ENCODE measurements at places on chromosomes 16 and 17.

- no peak for DNase-seq
These were observed 146.7 kb downstream of the RAB11FIP4 start for GRCh38 chr17:31538080-31538762.

- no peak for DNase-seq
These were observed 483.1 kb upstream of the ZFHX3 start for GRCh38 chr16:73531021-73531420.

GRCh38 chr17:68048996-68049395 lies 13.5 kb downstream of the KPNA2 start:
- no peak for DNase-seq

- DNase-seq, result no peak
These were observed 85.3 kb upstream of the PLCG2 start for GRCh38 chr16:81693744-81694303.

GRCh38 chr17:55090079-55090492 lies 121.5 kb downstream of the STXBP4 start:
- peak; percentile 6 for DNase-seq

- DNase-seq, result no peak
These were observed 4.5 kb downstream of the AXIN2 start for GRCh38 chr17:65556910-65557348.

GRCh38 chr16:73015612-73016487 lies 32.1 kb downstream of the ZFHX3 start:
- no peak for DNase-seq

DNA sequence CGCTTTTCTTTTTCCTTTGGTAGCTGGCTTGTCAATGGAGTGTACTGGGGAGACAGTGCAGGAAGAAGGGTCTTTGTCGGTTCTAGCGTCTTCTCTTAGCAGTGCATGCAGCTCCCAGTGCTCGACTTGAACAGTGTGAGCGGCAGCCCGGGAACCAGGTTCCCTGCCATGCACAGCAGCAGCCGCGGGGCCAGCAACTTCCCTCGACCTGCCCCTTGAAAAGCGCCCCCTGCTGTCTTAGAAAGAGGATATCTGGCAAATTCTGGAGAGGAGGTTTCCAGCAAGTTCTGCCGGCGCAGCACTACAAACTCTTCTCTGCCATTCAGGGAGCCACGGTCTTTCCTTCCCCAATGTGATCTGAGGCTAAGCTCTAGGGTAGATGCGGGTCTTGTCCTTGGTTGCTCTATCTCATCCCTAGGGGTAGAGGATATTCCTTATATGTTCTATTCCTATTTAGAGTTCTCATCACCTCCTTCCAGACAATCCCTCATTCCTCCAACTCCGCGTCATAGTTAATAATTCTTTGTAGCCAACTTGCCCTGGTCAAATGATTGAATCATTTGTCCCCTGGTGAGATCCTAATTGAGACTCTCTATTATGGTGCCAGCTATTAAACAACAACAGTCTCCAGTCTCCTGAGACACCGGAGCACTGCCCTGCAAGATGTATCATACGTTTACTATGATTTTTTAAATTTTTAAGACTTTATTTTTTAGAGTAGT lies 451.3 kb downstream of the PMP22 start:
- DNase-seq, result no peak

- no peak for DNase-seq
These were observed 26.1 kb upstream of the ZNF750 start for GRCh38 chr17:82865774-82866395.

DNA sequence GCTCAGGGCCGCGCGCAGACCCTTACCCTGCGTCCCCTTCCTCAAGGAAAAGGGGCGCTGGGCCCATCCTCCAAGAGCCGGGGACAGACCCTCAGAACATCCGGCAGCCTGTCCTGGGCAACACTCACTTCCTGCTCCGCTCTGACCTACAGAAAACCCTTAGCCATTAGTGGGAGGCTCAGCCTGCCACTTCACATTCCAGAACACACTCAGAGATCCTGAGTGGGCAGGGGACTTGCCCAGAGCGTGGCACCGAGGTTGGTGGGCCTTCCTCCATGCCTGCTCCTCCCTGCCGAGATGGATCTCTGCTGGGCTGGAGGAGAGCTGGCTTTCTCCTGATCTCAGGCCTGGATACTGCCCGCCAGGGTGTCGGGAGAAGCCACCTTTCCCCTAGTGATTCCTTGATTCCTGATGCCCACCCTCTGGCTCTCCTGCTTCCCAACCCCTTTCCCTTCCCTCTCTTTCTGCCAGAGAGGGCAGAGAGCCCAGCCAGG lies 1.5 kb downstream of the SCARF1 start:
- DNase-seq, result no peak

GRCh38 chr17:13721705-13722104 lies 120.0 kb upstream of the HS3ST3A1 start:
- DNase-seq, result no peak

DNA sequence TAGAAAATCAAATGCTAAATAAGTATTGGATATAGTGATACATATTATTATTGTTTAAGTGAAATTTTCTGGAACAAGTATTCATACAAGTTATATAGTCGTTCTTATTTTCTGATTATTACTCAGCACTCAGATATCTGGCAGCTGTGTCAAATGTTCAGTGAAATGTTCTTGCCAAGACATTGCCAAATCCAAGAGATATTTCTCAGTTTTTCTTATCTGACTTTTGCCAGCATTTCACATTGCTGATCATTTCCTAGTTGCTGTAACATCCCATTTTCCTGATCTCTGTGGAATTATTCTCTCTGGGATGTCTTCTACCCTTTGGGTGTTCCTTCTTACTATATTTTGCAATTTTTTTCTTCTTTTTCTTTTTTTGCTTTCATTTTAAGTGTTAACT lies 262.3 kb downstream of the KIF2B start:
- no peak for DNase-seq

DNA sequence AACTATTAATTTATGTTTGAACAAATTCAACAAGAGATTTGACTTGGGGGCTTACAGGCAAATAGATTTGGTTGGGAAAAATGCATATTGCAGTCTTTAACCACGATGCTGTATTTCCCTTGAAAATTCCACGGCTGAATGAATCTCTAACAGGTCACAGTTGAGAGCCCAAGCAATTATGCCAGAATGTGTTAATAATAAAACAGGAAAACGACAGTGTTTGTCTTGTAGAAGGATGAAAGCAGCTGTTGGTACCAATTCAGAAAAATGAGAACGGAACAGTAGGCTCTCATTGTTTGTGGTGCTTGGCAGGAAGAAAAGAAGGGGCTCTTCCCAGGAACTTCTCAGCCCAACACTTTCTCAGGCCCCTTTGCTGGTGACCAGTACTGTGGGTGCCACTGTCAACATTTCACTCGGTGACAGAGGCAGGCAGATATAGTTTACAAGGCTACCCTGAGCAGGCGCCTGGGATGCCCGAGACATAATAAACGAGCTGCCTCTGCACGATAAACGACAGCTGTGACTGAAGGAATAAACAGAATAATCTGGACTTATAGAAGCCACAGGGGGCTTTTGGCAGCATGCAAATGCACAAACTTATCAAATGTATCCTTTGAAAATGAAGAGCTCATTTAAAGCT lies 387.1 kb downstream of the HS3ST4 start:
- no peak for DNase-seq

DNA sequence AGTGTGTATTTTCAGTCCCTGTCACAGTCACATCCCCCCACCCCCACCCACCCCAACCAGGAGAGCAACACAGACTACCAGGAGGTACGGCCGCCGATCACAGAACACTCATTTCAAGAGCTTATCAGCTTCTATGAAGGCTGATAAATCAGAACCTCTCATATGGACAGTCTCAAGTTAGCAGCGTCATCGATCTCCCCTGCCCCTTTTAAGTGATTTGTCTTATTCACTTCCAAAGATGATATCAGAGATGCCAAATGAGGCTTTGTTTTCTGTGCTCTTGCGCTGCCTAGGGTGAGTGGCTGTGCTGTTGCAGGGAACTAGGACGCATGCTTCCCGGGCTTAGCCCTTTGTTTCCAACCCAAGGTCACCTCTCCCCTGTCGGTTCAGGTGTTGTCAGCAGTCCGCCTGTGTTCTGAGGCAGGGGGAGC lies 26.8 kb upstream of the PMFBP1 start:
- no peak for DNase-seq

GRCh38 chr17:49510059-49510719 lies 15.1 kb downstream of the NGFR start:
- no peak for DNase-seq

- peak; percentile 98 for DNase-seq
These were observed at the start of gene KPNB1 for GRCh38 chr17:47649153-47649971. Gene KPNB1, plus strand, starts transcription at chr17:47649919. Its CDS starts 326 bp downstream, at chr17:47650245.

GRCh38 chr16:82323171-82323570 lies 153.1 kb upstream of the MPHOSPH6 start:
- no peak for DNase-seq

DNA sequence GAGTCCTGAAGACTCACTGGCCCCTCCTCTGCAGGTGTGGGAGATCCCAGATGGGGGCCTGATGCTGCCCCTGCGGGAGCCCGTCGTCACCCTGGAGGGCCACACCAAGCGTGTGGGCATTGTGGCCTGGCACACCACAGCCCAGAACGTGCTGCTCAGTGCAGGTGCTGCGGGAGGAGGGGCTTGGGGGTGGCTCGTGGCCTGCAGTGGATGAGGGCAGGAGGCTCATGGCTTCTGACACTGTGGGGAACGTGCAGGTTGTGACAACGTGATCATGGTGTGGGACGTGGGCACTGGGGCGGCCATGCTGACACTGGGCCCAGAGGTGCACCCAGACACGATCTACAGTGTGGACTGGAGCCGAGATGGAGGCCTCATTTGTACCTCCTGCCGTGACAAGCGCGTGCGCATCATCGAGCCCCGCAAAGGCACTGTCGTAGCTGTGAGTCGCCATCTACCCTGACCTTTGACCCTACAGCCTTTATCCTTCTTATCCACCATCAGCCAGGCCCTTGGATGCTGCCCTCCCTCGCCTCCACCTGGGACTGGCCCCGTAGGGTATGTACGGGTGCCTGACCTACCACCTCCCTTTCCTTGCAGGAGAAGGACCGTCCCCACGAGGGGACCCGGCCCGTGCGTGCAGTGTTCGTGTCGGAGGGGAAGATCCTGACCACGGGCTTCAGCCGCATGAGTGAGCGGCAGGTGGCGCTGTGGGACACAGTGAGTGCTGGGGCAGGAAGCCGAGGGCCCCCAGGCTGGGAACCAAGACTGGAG lies 3.6 kb downstream of the CORO1A start:
- peak; percentile 78 for DNase-seq

- DNase-seq, result no peak
These were observed 52.6 kb upstream of the MAP3K14 start for GRCh38 chr17:45369421-45369820.

- no peak for DNase-seq
These were observed 9.5 kb upstream of the ZFP90 start for GRCh38 chr16:68529608-68529930.

DNA sequence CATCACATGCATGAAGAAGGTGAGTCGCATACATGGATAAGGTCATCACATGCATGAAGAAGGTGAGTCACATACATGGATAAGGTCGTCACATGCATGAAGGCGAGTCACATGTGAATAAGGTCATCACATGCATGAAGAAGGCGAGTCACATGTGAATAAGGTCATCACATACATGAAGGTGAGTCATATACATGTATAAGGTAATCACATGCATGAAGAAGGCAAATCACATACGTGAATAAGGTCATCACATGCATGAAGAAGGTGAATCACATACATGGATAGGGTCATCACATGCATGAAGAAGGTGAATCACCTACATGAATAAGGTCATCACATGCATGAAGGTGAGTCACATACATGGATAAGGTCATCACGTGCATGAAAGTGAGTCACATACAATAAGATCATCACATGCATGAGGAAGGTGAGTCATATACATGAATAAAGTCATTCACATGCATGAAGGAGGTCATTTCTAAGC lies 105.1 kb upstream of the SDK2 start:
- no peak for DNase-seq

DNA sequence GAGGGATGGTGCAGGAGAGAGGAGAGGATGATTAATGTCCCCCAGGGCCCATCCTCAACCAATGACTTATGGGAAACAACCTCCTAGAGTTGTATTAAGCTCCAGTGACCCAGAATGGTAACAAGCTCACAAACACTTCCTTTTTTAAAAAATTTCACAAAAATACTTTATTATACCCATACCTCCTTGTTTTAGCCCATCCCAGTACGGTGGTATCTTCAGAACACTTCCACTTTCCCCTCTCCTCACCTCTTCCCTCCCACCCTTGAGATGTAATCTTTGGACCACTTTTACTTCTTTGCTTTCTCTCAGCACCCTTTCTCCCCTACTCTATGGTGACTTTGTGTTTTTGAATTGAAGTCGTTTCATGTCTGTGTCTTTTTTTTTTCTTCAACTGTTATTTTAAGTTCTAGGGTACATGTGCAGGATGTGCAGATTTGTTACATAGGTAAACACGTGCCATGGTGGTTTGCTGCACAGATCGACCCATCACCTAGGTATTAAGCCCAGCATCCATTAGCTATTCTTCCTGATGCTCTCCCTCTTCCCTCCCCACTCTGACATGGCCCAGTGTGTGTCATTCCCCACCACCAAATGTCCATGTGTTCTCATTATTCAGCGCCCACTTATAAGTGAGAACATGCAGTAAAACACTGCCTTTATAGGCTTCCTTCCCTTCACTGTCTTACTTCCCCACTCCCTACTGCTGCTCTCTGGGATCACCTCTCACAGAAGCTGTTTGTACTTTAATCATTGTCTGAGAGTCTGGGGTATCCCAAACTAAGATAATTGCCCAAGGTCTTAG lies 124.5 kb downstream of the PRKCB start:
- no peak for DNase-seq

GRCh38 chr17:19372866-19373504 lies 5.3 kb upstream of the MAPK7 start:
- DNase-seq, result no peak

- DNase-seq, result no peak
These were observed 5.5 kb downstream of the C16orf96 start for GRCh38 chr16:4561596-4561995.

Data from activated T-helper 1 cell treated with Interleukin-2 at 50 U/mL for 16 hours (primary cell).